Hippocampal formation (tissue), 2 donors: ENCODE measurements at places on chromosomes 13 and 19.

DNA sequence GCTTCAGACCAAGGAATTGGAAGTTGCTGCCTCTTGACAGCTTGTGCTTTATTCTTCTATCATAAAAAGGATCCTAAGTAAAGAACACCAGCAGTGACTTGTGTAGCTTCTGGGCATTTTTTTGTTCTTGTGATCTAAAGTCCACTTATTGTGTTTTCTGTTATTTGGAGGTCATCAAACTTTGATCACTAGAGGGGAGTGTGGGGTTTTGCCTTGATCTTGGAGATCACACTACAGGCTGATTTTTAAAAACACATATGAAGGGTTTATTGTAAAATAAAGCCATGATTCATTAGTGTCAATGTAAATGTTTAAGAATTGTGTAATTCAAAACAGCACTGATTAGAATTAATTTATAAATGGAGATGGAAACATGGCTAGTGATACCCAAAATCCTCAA lies 328.7 kb upstream of the EDNRB start:
- no peak for DNase-seq

GRCh38 chr19:17943274-17944221 lies 10.7 kb downstream of the CCDC124 start:
- DNase-seq: no peak

- no peak for DNase-seq
Observed at GRCh38 chr19:58034477-58034793, 610 bp downstream of the ZSCAN1 start.

DNA sequence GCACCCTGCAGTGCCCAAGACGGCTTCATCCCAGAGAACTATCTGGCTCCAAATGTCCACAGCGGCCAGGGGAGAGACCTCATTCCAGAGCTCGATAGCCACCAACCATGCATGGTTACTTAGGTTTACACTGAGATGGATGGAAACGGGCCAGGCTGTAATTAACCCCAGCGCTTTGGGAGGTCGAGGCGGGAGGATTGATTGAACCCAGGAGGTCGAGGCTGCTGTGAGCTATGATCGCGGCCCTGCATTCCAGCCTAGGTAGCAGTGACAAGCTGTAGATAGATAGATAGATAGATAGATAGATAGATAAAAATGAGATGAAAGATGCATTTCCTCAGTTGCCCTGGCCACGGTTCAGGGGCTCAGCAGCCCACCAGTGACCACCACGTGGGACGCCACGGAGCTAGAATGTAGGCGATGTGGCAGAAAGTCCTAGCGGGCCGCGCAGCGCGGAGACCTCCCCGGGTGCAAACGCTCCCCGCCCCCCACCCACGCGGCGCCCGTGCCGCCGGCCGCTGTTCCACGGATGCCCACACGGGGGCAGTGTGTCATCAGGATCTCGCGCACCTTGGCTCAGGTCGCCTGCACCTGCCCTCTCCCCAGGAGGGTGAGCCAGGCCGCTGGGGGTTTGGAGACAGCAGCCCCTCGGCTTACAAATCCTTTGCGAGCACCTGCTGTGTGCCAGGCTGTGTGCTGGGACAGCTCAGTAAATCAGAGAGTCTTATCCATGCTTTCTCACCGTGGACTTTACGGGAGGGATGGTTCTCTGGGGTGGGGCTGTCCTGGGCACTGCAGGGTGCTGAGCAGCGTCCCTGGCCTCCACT lies 13.5 kb upstream of the TLE5 start:
- DNase-seq: peak; percentile 39

- DNase-seq: no peak
Observed at GRCh38 chr19:42325896-42326771, 699 bp downstream of the MEGF8 start.

GRCh38 chr19:42279902-42280814 lies 11.1 kb downstream of the CIC start:
- DNase-seq: peak; percentile 94

DNA sequence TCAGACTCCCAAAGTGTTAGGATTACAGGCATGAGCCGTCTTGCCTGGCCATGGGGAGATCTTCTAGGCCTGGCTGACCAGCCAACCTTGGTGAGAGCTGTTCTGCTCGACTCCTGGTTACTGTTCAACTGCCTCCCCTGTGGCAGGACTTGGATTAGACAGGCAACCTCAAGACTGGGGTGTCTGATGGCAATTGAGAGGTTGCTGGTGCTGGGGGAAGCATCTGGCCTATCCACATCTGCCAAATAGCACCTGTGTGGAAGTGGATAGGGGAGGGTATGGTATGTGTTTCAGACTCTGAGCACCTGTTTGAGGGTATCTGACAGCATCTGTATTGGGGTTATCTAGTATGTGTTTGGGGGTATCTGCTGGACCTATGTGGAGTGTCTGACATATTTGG lies 44.7 kb downstream of the ARHGEF18 start:
- DNase-seq: no peak

- peak; percentile 44 for DNase-seq
Observed at GRCh38 chr13:97434397-97435201, 630 bp downstream of the RAP2A start.

GRCh38 chr19:15393963-15394362 lies 14.4 kb upstream of the AKAP8 start:
- DNase-seq: no peak

DNA sequence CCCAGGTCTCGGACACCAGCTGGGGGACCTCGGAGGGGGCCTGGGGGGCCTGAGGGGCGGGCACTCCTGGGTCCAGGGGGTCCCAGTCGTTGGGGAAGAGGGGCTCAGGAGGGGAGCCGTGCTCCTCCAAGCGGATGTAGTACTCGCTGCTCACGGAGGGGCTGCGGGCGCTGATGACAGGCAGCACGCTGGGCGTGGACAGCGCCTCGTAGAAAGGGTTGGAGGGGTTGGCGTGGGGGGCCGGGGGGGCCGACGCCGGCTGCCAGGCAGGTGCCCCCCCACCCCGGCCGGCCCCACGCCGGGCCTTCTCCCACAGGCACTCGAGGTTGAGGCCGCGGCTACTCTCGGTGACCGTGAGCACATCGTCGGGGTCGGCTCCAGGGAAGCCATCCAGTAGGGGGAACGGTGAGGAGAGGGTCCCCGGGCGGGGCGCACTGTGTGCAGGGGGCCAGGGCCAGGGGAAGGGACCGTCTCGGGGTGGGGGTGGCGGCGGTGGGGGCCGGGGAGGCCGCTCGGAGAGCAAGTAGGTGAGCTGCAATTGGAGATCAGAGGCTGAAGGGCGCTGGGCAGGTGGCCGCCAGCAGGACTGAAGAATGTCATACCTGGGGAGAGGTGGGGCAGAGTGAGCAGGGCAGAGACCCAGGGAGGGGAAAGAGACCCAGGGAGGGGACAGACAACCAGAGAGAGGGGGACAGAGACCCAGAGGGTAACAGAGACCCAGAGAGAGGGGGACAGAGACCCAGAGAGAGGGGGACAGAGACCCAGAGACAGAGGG lies 12.1 kb downstream of the LMTK3 start:
- no peak for DNase-seq

DNA sequence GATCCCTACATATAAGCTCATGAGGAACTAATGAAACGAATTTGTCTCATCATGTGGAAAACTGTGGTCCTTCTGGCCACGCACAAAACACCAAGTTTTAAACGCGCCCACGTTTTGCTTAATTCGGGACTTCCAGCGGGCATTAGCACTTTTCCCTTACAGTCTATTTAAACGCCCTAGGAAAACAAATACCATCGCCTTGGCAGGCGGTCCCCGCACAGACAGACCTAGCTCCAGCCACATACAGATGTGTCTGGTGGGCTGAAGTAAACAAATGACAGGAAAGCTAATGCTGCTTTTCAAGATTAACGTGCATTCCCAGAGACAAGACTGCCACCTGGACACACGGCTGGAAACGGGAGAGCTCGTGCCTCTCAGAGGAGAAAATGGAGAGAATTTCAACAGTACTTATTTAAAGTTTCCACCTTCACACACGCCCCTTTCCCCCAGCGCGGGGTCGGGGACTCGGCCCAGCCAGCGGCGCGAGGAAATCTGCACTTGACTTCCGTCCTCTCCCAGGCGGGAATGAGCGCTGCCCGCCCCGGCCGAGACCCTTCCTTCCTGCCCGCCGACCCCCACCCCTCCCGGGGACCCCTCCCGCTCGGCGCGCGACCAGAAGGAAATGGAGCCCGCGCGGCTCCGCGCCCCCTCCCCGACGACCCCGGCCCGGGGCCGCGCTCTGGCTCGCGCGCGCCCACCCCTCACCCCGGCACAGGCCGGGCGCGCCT lies 931 bp downstream of the USP12 start:
- DNase-seq: peak; percentile 23

- no peak for DNase-seq
Observed at GRCh38 chr19:48777720-48778119, 22.4 kb downstream of the FGF21 start.

- no peak for DNase-seq
Observed at GRCh38 chr13:39106216-39107005, 68.2 kb downstream of the NHLRC3 start.

DNA sequence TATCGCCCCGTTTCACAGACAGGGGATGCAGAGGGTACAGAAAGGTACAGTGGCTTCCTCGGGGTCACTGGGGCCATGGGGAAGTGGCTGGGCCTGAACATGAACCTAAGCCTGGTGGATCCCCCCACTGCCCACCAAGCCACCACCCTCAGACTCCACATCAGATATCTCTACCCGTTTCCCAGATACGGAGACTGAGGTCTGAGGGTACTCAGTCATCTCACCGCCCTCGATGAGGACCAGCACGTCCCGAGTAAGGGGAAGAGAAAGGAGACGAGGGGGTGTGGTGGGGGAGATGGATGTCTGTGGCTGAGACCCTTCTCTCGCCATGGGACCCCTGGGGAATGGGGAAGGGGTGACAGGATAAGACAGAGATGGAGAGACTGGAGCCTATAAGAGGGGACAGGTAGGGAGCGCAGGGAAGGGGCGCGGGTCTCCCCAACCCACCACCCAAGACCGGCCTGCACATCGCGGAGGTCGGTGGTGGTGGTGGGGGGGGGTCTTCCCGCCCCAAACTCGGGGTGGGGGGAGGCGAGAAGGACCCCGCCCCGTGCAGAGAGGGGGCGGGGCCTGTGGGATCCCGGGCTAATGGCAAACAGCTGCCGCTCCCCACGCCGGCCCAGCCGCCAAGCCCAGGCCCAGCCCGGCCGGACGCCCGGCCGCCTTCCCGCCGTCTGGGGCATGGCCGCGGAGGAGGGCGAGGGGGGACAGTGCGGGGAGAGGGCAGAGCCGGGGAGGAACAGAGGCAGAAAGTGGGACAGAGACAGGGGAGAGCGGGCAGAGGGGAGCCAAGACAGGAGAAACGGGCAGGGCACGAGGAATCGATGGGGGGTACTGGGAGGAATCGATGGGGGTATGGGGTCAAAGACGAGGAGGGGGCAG lies 698 bp downstream of the KANK2 start:
- no peak for DNase-seq

DNA sequence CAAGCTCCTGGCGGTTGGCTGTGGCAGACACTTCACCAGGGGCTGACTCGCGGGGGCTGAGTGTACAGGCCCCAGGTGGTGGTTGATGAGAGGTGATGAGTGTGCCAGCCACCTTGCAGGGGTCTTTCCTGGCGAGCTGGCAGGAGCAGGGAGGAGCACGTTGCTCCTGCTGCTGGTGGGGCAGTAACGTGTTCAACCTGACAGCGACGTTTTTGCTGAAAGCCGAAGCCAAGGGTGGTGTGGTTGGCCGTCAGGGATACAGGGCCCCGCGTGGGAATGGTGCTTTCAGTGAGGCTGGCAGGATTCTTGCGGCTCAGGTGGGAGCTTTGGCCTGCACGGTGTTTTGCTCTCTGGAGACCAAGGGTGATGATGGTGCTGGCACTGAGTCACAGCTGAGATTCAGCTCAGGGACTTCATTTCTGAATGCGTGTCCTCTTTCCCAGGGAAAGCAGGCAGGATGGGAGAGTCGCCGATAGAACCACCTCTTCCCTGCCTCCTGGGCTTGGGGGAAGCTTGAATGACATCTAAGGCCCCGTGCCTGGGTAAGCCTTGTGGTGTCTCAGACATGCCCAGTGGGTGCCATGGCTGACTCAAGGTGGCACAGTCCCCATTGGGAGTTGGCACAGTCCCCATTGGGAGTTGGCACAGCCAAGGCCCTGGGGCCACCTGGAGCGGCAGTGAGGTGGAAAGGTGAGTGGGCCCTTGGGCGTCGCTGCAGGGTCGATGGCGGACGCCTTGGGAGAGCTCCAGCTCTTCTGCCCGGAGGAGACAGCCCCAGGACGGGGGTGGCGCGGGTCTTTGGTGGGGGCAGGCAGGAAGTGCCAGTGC lies 8.8 kb downstream of the DAZAP1 start:
- no peak for DNase-seq

DNA sequence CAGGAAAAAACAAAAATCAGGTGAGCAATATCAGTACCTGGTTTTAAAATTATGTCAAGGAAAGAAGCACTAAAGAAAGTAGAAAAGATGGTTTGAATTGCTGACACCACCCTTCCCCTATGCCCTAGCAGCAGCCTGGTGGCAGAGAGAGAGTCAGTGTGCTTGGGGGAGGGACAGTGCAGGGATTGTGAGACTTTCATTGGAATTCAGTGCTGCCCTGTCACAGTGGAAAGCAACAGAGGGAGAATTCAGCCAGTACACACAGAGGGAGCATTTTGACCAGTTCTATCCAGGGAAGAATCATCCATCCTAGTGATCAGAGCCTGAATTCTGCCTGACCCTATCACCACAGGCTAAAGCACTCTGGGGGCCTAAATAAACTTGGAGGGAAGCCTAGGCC lies 222.4 kb upstream of the PCDH17 start:
- peak; percentile 73 for DNase-seq

DNA sequence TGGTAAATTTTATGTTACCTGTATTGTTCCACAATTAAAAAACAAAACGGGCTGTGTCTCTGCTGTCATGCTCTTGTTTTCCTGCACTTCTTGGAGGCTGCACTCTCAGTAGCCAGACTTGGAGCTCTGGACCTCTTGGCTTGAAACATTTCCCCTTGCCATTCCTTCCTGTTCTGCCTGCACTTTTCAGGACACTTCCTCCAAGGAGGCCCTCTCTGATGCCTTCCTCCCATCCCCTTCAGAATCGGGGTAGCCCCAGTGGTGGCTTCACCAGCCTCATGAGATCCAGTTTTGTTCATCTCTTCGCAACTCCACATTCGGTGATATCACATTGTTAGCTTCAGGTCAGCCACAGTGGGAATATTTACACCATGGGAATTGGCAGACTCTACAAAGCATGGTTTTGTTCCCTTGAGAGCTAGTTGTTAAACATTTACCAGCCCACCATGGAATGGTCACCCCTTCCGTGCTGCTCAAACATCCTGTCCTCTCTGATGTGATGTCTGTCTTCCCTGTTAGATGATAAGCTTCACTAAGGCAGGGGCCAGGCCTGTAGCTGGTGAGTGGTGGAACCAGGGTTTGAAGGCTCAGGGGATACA lies 40.2 kb upstream of the PEG3 start:
- no peak for DNase-seq
